ENCODE measurements at places on chromosomes 6 and 20. TPM values are rescaled to one million over a fixed set of nuclear protein-coding genes. Genes with fewer than 3 reads are reported as not detected.

GRCh38 chr6:156345700-156346099 lies 431.5 kb upstream of the ARID1B start:
- DNase-seq = no peak

DNA sequence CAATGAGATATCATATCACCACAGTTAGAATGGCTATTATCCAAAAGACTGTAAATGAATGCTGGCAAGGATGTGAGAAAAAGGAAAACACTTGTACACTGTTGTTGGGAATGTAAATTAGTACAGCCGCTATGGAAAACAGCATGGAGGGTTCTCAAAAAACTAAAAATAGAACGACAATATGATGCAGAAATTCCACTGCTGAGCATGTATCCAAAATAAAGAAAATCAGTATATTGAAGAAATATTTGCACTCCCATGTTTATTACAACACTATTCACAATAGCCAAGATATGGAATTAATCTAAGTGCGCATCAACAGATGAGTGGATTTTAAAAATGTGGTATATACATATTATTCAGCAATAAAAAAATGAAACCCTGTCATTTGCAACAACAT lies 898.9 kb upstream of the MAN1A1 start:
- DNase-seq = no peak

GRCh38 chr6:15875797-15876196 lies 213.0 kb upstream of the DTNBP1 start:
- no peak for DNase-seq

GRCh38 chr6:3221578-3221977 lies 5.9 kb downstream of the TUBB2B start:
- DNase-seq = no peak

The LPIN3 gene
- 0.16 TPM for total RNA-seq

The SLC17A2 gene
- not detected for total RNA-seq

The DEFB132 gene
- not detected for total RNA-seq

The STK38 gene
- 11.9 TPM for total RNA-seq

The HCK gene
- total RNA-seq = 3.3 TPM
